Left forelimb (tissue), 1 donor: ENCODE measurements at places on chromosomes 2 and 18.
A peak's percentile ranks its signal among the peaks of the same experiment; 100 is the strongest.

DNA sequence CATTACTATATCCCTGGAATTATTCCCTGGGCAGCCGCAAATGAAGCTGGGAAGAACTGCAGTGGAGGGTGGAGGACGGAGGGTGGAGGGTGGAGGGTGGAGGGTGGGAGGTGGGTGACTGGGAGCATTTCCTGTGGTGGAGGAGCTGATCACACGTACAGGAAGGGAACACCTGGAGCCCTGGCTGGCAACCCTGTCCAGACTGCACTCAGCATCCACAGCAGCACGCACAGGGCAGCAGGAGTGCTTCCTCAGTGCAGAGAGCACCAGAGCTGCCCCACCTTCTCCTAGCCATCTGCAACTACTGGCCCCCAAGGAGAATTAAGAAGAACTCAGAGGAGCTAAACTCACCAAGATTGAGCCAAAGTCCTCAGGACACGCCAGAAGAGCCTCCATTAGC, 249.9 kb downstream of the EIPR1 start:
- DNase-seq: no peak

DNA sequence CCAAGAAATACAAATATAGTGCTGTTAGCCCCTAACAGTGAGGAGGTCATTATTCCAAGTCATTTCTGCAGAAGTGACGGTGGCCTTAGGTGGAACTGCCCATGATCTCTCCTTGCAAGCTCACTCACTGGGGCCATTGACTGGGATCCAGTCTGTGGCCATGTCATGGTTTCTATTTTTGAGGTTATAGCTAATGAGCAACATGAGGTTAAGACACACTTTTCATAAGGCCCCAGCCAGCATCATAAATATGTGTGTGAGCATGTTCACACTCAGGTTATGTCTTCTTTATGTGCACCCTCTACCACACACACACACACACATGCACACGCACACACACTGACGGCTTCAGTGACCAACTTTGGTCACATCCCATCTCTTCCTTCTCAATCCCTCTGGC, 484 bp downstream of the AFF3 start:
- DNase-seq: no peak

GRCh38 chr18:27899893-27900292, 277.0 kb downstream of the CDH2 start:
- no peak for DNase-seq

- no peak for DNase-seq
These were observed 647.9 kb downstream of the PLCL1 start for GRCh38 chr2:198452327-198452726.

DNA sequence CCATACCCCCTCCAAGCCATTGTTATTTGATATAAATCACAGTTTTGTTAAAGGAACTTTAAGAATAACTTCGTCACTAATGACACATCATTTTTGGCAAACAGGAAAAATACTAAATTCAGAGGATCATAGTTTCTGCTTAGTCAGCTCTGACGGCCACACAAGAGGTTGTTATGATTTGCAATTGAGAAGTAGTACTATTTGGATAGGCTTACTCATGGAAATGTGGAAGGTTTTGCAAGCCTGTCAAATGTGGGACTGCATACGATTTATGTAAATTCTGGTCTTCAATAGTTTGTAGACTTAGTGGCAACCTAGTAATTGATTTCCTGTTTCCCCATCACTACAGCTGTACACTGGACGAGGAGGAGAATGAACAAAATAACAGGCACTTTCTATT, 108.1 kb downstream of the ARHGEF33 start:
- DNase-seq: no peak

DNA sequence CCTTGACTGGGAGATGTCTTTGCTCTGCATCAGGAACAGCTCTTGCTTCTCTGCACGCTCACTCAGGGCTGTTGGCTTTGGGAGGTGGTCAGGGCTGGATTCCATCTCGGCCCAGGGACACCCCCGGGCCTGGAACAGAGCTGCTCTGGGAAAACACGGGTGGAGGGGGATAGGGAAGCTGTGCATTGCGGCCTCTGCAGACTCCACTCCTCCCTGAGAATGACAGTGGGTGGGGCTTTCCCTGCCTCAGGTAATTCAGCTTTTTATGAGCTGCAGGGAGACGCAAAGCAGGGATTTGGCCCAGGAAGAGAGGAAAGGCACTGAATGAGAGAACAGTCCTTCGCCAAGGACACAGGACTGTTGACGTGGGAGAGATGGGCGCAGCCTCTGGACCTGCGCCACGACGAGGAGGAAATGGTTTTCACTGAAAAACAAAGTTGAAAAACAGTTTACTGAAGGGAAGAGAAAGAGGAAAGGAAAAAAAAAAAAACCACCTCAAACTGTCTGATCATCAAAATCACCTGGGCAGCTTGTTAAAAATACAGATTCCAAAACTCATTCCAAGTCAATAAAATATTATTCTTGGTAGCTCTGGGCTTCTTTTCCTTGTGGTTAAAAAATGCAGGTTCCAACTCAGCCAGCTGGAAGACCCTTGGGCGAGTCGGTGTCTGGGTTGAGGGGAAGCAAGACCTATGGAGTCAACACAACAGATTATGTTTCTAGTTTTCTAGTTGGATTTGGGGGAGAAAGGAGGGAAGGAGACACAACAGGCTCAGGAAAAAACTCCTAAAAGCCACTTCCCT, 194.0 kb downstream of the ZFP36L2 start:
- DNase-seq: peak; percentile 87

DNA sequence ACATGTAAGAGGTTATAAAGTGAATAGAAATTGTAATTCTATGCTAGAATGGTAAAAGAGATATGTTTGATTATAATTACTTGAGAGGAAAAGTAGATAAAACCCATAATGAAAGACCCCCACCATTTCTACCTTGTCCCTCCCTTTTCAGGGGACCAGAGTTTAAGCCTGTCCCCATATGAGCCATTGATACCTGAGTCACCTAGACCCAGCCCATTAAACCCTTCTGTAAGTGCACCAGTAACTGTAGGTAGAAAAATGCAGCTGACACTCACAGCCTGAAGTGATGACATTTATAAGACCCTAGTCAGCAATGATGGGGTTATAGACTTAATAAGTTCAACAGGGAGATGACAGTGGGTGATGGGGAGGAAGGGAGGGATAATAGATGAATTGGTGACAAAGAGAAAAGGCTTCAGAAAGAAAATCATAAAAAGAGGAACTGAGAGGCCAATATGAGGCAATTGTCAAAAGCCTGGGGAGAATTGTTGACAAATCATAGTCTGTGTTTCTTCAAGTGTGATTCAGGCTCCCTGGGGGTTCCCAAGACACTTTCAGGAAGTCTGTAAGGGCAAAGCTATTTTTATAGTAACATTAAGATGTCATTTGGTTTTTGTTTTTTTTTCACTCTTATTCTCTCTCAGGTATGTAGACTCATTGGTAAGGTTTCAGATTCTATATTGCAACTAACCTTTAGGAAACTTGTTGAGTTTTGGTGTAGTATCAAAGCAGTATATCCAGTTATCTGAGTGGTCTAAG, 544.2 kb downstream of the SATB2 start:
- no peak for DNase-seq

DNA sequence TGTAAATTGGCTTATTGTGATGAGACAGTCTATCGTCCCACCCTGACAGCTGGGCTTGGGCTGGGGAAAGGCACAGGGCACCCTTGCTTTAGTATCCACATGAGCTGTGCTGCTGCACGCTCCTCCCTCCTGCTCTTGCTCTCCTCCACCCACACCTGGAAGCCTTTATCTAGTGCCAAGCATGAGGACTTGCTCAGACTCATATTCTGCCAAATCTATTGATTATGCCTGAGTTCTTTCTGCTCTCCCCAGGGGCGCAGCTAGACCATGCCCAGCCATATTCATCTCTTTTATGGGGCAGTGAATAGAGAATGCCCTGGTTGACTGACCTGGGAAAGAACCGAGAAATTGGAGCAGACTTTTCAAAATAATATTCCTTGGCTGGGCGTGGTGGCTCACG, 29.0 kb upstream of the DPYSL5 start:
- no peak for DNase-seq

DNA sequence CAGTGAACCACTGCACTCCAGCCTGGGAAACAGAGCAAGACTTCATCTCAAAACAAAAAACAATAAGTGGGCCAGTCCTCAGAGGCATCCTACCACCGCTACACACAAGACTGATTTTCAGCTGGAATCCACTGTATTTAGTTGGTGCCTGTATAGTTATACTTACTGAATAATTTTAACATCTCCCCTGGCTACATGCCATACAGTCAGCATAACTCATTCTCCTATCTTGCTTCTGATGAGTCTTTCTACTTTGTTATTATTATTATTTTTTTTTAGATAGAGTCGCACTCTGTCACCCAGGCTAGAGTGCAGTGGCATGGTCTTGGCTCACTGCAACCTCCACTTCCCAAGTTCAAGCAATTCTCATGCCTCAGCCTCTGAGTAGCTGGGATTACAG, 19.9 kb upstream of the CAB39 start:
- DNase-seq: no peak

GRCh38 chr18:6270771-6271216, 143.9 kb downstream of the L3MBTL4 start:
- no peak for DNase-seq

DNA sequence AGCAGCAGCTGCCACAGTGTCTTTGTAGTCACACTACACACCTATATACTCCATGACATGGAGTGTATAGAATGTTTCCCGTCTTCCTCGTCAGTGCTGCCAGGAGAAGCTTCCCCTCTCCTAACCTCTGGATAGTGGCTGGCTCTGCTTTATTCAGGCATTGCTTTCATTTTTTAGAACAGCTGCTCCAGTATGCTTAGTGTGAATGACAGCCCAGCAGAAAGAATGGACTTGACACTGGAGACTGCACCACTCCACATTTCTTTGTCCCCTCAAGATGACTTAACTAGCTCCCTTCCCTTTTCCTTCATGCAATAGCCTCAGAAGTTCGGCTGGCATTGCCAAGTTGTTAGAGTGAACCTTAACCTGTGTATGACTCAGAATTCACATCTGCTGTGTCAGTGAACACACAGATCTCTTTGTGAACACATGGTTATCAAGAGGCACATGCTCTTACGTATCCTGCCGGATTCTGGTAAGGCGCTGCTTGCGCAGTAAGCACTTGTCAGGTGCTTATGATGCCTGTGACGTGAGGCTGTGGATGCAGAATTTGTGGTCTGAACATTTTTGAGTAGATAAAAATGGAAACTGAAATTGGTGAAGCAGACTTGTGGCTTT, 73.9 kb downstream of the NEDD4L start:
- no peak for DNase-seq

- no peak for DNase-seq
These were observed 20.0 kb downstream of the MERTK start for GRCh38 chr2:111918383-111918806.

- DNase-seq: no peak
These were observed 45.3 kb downstream of the TNFRSF11A start for GRCh38 chr18:62370366-62370765.

- no peak for DNase-seq
These were observed 165.3 kb downstream of the RNF152 start for GRCh38 chr18:61727241-61728193.

DNA sequence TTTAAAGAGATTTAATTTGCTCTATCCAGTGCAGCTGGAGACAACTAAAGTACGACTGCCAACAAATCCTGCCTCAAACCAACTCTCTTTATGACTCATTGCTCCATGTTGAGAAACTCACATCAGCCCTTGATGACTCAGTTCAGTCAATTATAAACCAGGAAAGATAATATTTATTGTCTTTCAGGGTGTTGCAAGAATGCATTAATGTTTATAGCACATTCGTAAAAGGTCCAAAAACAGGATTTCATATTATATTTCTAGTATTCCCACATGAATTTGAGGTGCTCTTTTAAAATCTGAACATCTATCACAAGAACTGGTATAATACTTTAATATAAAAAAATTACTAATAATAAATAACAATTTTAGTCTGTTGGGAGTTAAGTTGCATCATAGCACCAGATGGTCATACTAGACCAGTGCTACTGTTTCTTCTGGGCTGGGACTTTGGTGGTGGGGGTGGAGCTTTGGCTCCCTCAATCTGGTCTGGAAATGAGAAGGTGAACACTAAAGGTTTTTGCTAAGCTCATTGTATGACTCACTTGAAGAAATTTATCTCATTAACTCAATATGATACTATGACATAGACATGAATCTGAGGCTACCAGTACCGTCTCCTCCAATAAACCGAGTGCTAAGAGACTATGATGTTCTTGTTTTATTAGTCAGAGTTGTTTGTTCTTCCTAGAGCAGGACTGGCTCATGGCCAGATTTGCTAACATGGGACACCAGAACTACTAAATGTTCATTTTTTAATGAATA, 26.6 kb upstream of the MAP3K20 start:
- DNase-seq: no peak

- DNase-seq: peak; percentile 5
These were observed 100.5 kb upstream of the GLI2 start for GRCh38 chr2:120635146-120635545.

DNA sequence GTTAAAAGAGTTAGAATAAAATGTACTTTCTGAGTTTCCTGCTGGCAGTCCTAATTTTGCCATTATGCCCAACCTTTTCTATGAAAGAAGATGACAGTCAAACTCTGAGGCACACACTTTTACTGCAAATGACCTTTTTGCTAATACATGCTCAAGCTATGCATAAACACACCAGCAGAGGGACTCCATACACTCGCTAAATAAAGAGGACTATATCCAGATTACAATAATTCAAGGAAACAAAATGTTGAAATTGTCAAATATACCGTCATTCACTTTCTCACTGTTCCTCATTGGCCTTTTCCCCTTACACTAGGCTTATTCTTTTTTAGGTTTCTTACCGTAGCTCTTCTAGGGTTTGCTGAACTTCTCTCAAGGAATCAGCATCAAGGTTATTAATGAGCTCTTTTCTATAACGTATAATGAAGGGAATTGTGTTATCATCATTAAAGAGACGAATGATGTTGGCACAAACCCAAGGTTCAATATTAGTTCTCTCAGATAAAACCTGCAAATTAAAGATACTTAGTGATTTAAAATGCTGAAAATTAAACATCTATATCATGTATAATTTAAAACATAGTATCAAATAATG, 25.7 kb downstream of the SRBD1 start:
- DNase-seq: no peak

DNA sequence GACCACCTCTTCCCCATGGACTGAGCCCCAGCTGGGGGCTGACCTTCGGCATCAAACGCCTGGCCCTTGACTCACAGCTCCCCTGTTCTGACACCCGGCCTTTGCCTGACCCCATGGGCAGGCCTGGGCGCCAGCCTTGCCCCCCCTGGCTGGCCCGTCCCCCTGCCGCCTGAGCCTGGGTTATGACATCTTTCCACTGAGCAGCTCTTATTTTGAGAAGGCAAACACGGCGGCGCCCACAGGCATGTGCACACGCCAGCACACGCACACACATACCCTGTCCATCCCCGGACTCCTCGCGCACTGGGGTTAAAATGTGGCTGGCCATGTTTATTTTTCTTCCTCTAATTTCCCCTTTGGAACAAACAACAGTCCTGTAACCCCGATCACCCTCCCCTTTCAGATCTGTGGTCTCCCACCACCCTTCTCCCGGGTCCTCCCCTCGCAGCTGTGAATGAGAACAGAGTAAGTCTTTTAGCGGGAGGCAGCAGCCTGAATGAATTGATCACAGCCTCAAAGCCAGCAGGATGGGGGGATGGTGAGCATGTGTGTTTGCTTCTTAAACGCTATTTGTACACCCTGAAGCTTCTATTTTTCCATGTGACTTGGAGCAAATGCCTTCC, 11.8 kb upstream of the ATOH8 start:
- peak; percentile 85 for DNase-seq

- no peak for DNase-seq
These were observed 28.8 kb upstream of the FBXO11 start for GRCh38 chr2:47935071-47935470.
